NCI-H187 treated with DMSO at 0.1 percent for 48 hours (cell line): ENCODE measurements at places on chromosomes 5 and 9.

- no peak for DNase-seq
Measured at GRCh38 chr9:87642330-87643106, 83.4 kb upstream of the CTSL start.

- DNase-seq, result no peak
Measured at GRCh38 chr5:152329207-152329606, 75.9 kb downstream of the NMUR2 start.

DNA sequence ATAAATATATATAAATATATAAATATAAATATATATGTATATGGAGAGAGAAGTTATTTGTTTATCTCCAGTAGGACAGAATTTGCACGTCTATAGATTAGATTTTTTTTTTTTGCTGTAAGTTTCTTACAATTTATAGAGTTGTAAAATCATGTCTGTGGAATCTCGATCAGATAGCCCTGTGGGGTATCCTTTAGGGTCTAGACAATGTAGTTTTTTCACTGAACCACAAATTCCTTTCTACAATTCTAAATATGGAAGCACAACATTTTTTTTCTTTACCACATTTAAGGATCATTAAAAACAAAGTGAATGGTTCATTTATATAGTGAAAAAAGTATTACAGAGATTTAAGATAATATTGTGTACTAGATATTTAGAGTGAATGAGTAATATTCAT lies 384.2 kb upstream of the ZNF608 start:
- DNase-seq, result no peak

DNA sequence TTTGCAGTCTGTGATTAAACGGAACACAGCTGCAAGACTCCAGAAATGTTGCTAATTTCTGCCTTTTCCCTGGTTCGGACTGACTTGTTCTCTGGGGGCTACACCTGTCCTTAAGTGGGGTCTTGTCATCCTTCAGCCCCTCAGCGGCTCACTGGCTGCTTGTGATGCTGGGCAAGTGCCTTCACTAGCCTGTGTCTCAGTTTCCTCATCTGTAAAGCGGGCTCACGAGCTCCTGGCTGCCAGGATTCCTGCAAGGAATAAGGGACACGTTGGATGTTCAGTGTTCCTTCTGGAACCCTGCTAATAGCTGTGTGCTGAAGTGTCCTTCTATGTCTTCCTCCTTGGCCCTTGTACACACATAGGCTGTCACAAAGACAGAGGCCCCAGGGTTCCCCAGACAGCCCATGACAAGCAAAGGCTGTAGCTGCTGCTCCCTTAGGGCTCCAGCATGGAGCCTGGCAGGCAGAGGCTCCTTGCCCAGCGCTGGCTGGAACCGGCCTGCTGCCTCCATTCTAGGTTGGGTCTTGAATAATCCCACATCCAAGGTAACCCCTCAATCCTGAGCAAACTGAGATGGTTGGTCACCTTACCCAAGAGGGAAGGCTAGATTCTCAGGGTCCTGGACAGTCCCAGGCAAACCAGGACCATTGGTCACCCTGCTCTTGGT lies 116.1 kb downstream of the GAPVD1 start:
- DNase-seq, result no peak

DNA sequence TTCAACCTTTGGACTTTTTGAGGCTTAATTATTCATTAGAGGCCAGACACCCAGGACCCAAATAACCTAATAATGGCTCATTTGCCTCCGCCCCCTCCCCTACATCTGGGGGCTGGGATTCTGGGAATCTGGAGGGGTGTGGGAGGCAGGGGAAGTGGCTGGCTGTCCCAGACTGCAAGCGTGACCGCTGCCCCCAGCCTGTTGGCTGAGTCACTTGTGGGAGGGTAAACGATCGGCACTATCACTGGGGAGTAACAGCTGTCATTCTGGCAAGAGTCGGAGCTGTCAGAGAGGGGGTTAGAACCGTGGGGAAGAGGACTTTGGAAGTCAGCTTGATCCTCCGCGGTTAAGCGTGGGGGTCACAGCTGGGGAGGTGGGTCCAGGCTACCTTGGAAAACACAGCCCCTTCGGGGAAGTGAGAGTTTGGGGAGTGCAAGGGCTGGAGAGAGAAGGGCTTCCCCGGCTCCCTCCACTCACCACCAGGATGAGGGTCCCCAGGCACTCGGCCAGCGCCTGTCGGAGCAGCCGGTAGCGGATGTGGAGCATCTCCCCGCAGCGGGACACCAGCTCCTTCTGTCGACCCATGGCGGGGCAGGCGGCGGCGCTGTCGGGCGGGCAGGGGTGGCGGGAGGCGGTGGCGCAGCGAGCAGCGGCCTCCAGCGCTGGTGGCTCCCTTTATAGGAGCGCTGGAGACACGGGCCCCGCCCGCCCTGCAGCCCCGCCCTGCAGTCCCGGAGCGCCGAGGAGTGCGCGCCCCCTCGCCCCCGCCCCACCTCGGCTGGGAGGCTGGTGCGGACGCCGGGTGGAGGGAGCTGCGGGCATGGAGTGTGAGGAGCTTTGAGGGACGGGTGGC lies at the start of gene AQP3:
AQP3 (minus strand) TSS at position 648 of the 853 bp plus-strand sequence; CDS start at position 585, 63 bp downstream.
- DNase-seq, result no peak

DNA sequence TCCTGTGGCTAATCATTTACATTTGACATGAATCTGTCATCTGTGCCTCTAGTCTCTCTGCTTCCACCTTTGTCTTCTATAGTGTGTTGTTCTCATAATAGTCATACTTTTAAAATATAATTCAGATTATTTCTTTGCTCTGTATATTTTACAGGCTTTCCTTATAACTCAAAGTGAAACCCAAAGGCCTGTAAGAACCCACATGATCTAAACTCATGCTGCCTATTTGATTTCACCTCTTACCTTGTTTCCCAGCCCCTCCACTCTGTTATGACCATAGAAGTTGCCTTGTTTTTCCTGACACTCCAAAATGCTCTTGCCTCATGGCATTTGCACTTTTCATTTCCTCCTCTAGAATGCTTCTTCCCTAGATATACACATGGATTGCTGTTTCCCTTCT lies 74.2 kb downstream of the COMMD10 start:
- no peak for DNase-seq

GRCh38 chr9:129849901-129850300 lies 14.6 kb downstream of the USP20 start:
- DNase-seq, result no peak

- no peak for DNase-seq
Measured at GRCh38 chr9:41229408-41230401, 40.6 kb upstream of the ZNG1F start.

- DNase-seq, result no peak
Measured at GRCh38 chr5:127338501-127338900, 47.9 kb downstream of the MEGF10 start.

GRCh38 chr9:23538461-23539003 lies 287.5 kb downstream of the ELAVL2 start:
- no peak for DNase-seq

DNA sequence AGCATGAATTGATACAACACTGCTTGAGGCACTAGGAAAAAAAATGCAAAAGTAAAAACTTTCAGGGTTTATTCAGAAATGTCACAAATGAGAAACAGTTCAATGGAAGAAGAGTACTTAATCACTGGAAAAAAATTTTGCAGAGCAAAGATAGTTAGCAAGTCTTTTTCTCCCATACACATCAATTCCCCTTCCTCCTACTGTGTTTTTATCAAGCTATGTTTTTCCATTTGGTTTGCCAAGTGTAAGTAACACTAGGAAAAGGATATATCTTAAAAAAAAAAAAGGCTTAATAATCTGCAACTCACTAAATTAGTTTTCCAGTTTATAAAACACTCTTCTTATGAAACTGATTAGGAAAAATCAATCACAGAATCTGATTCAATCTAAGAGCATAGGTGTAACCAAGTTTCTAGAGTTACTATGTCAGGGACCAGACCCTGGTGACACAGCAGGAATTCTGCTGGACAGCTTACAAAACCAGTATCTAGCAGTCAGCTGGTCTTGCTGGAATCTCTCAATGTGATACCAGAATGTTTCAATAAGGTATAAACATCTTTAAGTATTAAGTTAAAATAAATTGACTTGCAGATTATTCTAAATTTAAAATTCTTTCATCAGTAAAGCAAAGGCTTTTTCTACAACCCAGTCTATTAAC lies 34.7 kb downstream of the RNF145 start:
- no peak for DNase-seq

GRCh38 chr5:50702615-50703366 lies 36.4 kb downstream of the PARP8 start:
- DNase-seq, result no peak

DNA sequence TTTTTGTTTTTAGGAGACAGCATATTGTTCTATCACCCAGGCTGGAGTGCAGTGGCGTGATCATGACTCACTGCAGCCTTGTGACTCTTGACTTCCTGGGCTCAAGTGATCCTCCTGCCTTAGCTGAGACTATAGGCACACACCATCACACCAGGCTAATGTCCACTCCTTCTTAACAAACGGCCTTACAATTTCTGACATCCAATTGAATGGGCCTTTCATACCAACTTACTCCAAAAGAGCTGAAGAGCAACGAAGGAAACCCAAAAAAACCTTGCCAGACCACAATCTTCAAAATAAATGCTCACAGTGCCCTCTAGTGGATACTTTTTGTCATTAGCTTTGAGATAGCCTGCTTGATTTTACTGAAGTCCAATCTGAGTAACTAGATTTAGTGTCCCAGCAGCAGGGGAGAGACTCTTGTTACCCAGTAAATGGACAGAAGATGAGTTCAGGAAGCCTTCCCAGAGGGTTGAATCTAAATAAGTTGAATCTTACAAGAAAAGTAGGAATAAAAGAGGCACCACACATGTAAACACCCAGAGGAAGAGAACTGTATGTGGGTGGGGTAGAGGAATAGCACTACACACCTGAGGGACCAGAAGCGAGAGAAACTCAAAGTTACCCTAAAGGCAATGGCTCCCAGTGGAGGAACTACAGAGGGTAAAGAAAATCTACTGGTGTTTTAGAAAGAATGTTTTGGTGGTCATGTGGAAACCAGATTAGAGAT lies 9.3 kb downstream of the ZNF622 start:
- DNase-seq, result no peak

GRCh38 chr5:142072488-142072887 lies 36.1 kb upstream of the NDFIP1 start:
- DNase-seq, result no peak

DNA sequence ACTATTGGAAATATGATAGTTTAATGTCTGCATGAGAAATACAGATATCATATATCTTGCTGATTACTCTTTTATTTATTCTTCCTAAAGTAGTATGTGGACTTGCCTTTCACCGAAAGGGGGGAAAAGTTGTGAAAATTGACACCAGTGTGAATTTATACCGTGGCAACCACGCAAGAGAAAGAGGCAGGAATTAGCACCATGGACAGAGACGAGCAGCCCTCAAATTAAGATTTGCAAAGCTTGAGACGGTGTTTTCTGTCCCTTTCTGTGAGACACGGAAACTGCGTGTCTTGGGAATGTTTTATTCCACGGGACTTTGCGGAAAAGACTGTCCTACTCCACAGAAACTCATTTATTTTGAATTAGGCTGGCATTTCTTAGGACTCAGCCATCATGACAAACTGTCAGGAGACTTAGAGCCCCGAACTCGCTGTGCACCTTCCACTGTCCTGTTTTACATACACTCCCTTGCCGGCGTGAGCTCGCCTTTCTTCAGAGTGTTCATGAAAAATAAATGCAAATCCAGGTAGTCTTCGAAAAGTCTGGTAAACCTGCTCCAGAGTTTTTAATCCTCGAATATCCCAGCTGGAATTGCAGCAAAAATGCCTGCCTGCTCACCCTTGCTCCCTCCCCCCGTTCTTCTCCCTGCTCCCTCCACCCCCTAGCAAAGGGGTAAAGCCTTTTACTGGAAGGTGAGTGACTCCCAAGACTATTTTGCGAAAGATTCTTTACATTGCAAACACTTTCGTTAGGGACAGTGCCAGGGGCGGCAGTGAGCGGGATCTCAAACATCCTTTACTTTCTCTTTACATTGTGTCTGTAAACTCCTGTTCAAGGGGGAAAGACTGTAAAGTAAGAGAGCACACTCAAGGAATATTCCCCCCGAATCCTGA lies 3.8 kb upstream of the ELAVL2 start:
- DNase-seq, result no peak

DNA sequence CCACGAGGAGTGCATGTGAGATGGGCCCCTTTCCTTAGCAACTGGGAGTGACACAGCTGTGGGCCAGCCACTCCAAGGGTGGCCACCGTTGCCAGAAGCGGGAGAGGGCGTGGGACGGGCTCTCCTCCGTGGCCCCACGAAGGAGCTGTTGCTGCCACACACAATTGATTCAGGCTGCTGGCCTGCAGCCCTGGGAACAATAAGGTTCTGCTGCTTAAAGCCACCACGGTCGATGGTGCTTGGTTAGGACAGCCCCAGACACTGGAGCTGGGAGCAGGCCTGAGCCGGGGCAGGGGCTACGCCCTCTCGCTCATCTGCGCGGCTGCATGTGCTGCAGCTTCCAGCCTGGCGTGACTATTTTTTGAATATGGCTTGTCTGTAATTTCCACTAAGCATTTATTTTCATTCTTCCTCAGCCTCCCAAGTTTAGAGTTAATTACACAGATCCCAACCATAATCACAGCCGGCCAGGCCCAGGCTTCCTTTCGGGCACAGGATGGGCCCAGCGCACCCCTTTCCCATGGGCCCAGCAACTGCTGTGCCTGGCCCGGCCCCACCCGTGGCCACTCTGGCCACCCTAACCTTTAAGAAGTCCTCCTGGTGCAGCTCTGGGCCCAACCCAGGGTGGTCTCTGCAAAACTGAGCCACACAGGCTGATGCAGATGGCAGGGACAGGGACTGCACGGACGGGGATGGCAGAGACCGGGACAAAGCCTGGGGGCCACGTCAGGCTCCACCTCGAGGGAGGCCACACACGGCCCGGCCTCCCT lies 49.7 kb downstream of the VAV2 start:
- no peak for DNase-seq
